HT1080 (cell line): ENCODE measurements at places on chromosomes 7 and 10.
A peak's percentile ranks its signal among the peaks of the same experiment; 100 is the strongest.

GRCh38 chr10:128985036-128985435 lies 482.0 kb upstream of the MGMT start:
- DNase-seq: no peak

DNA sequence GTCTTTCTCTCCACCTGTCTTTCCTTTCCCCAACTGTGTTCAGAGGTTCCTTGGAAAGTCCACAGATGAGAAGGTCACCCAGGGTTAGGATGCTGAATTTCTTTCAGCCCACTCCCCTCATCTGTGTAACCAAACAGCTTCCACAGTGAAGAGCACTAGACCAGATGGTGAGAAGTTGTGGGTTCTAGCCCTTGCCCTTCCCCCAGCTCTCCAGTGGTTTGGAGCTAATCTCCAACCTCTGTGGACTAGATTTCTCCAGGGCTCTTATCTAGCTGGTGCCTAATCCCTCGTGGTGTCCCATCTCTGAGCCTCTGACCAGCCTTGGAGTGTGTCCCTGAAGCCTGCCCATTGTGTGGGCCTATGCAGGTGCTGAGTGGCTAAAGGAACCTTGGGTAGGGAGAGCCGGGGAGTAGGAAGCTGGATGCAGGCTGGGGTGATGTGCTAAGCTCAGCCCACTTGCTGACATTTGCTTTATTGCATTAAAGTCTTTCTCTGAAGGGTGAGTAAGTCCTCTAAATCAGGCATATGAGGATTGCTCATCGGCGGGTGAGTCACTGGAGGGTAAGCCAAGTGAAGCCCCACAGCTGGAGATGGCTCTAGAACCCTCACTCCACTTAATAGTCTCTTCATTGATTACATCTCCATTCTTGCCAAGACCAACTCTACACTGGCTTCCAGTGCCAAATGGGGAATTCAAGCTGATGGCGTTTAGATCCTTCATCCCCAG lies 14.9 kb downstream of the DUSP5 start:
- DNase-seq: peak; percentile 96

DNA sequence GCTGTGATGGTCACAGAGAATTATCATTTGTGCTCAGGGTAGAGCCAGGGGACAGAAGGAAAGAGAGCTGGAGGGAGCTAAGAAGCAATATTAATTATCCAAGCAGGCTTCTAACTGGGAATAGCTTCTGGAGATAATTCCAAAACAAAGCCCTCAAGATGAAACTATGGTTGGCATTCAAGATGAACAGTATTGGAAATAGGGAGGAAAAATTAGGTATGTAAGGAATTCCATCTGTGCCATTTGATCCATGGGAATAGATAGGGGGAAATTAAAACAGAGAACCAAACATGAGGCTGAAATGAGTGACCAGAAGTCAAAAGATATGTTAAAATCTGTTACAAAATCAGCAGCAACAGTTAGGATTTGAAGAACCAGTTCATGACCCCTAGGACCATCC lies 75.3 kb downstream of the NDUFB2 start:
- DNase-seq: no peak

GRCh38 chr7:95534796-95535195 lies 49.1 kb downstream of the ASB4 start:
- no peak for DNase-seq

- no peak for DNase-seq
These were observed 30.8 kb downstream of the PRLHR start for GRCh38 chr10:118564652-118565051.

DNA sequence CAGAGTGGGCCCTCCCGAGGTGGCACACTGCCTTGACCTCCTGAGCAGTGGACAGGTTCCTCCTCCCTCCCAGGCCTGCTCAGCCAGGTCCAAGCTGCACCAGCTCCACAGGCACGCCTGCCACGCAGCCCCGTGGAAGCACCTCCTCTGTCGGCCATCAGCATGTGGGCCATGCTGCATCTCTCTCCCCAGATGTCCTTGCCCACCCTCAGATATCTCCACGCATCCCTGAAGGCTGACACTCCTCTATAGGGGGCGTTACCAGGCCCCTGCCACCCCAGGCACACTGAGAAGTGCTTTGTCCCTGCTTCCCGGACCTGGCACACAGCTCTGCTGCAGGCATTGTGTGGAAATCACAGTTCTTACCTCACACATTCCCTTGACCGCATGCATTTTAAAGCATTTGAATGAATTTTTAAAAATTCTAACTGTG lies 598.5 kb downstream of the SDK1 start:
- no peak for DNase-seq

GRCh38 chr10:3411044-3411443 lies 238.5 kb upstream of the PITRM1 start:
- DNase-seq: no peak

GRCh38 chr7:138491612-138492386 lies 31.7 kb downstream of the TRIM24 start:
- DNase-seq: no peak

GRCh38 chr7:70630440-70630817 lies 501.5 kb upstream of the GALNT17 start:
- DNase-seq: no peak

- DNase-seq: no peak
These were observed 9.9 kb downstream of the STARD3NL start for GRCh38 chr7:38187794-38188440.

GRCh38 chr7:47517821-47518480 lies 64.0 kb downstream of the TNS3 start:
- DNase-seq: no peak

DNA sequence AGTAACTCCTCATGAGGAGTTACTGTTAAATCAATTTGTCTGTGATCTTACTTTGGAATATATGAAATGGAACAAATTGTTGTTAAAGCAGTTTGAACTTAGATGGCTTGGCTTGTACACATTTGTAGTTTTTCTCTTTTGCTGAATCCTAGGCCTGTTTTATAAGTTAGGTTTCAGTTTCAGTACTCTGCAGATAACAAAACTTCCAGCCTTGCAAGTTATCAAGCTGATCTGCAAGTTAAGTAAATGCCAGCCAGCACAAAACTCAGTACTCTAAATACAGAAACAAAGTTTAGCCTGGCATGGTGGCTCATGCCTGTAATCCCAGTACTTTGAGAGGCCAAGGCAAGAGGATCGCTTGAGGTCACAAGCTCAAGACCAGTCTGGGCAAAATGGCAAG lies 25.0 kb upstream of the PAXIP1 start:
- DNase-seq: no peak

DNA sequence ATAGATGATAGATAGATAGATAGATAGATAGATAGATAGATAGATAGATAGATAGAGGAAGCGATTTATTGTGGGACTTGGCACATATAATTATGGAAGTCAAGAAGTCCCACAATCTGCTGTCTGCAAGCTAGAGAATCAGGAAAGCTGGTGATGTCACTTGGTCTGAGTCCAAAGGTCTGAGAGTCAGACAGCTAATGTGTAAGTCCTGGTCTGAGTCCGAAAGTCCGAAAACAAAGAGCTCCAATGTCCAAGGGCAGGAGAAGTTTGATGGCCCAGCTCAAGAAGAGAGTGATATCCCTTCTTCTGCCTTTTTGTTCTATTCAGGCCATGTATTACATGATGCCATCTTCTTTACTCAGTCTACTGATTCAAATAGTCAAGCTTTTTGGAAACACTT lies 53.8 kb upstream of the TCF7L2 start:
- DNase-seq: no peak

DNA sequence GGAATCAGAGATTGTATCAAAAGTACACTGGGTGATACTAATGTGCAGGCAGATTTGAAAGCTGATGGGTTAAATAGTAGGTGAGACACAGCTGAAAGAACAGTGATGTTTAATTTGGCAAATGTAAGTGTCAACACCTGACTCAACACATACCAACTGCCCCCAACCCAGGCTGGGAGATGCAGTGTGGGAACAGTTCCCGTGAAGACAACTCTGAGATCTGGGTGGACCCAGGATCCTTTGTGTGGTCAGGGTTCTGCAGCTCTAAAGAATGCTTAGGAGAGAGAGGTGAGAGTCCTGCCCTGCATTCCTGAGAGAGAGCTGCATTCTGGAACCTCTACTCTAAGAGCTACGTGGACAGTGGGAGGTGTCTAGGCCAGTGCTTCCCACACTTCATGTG lies 479.7 kb downstream of the RPS24 start:
- DNase-seq: no peak

DNA sequence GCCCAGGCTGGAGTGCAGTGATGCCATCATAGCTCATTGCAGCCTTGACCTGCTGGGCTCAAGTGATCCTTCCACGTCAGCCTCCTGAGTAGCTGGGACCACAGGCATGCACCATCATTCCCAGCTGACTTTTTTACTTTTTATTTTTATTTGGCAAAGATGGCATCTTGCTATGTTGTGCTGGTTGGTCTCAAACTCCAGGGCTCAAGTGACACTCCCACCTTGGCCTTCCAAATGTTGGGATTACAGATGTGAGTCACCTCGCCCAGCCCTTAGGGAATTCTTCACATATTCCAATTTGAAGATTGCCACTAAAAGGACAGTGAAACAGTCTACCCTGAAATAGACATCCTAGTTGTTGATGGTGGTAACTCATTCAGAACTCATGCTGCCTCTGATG lies 27.7 kb downstream of the SUGCT start:
- DNase-seq: peak; percentile 44

DNA sequence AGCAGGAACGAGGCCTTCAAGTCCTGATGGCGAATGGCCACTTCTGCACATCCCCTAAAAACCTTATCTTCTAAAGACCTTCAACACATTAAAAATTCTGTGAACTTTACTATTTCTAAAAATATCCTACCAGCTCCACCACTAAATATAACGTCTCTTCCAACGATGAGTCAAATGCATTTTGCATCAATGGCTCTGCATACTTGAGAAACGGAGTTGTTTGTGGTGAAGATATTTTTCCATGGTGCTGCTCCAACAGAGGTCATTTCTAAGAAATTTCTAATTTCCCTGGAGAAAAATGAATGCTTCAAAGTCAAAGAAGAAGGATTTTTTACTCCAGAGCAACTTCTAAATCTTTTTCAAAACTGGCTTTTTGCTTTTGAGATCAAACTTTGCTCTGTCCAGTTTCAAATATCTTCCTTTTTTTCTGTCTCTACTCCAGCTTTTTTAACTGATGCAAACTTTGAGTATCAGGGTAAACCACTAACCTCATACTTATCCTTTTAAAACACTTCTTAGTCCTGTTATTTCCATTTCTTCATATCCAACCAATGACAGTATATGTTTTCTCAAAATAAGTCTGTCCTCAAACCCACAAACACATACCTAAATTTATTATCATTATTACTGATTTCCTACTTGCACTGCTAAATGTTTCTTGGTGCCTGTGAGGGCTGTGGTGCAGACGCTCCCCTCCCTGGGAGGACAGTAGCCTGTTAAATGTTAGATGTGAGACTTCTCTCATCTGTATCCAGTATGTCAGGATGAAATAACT lies 258.1 kb downstream of the KLF6 start:
- DNase-seq: no peak

- DNase-seq: no peak
These were observed 35.3 kb downstream of the CDC14C start for GRCh38 chr7:48959676-48960075.

GRCh38 chr10:46539596-46540411 lies 16.7 kb downstream of the GPRIN2 start:
- DNase-seq: no peak

DNA sequence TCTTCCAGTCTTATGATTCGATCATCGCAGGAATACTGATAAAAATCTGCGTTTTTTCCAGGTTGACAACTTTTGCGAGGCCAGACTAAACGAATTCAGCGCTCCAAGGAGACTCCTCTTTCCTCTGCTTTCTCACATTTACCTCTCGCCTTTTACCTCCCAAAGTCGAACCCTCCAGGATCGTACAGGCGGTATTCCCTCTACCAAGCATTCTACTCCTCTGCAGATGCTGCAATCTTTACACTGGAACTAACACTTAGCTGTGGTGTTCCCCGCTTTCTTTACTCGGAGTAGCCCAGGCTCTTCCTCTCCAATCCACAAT lies 449 bp downstream of the NUDT5 start:
- DNase-seq: no peak

GRCh38 chr10:131213741-131214505 lies 97.6 kb downstream of the TCERG1L start:
- DNase-seq: no peak

GRCh38 chr7:24500599-24500998 lies 72.7 kb upstream of the PALS2 start:
- DNase-seq: no peak

DNA sequence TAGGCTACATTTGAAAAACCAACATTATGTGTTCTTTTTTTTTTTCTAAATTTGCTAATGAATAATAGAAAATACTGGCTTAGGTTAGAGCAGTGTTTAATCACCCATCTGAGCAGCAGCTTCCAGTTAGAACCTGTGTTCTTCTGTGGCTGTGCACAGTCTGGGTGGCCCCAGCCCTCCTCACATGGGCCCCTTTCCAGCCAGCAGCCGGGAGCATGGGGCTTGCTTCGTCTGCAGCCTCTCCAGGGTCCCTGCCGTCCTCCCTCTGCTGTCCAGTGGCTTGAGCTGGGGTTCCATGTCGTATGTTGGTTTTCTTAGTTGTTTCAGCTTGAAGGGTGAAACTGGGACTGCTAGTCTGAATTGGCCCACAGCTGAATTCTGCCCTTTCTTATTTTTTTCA lies 37.3 kb downstream of the BNIP3 start:
- no peak for DNase-seq

DNA sequence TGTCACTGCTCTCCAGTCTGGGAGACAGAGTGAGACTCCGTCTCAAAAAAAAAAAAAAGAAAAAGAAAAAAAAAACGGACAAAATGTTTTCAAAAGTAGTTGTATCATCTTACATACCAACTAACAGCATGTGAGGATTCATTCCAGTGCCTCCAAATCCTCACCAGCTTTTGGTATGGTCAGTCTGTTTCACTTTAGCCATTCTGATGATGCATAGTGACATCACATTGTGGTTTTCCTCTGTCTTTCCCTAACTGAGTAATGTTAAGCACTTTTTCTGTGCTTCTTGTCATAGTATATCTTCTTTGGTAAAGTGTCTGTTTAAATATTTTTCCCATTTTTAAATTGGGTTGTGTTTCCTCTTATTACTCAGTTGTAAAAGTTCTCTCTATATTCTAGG lies 251.4 kb upstream of the CTBP2 start:
- DNase-seq: peak; percentile 94

GRCh38 chr7:36750451-36750850 lies 26.2 kb upstream of the AOAH start:
- no peak for DNase-seq

- DNase-seq: no peak
These were observed 174.0 kb downstream of the CELF2 start for GRCh38 chr10:11191678-11192077.

DNA sequence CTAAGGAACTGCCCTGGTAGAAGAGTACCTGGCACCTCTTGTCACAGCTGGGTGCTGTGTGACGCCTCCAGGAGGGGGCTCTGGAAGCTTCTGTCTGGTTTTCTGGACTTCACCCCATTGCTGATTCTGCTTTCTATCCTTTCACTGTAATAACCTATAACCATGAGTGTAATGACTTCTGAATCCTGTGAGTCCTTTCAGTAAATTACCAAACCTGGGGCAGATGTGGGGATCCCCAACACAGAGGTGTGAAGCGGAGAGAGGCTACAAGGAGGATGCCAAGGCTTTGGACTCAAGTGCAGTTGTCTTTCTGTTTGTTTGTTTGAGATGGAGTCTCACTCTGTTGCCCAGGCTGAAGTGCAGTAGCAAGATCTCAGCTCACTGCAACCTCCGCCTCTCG lies 143.7 kb downstream of the SFMBT2 start:
- no peak for DNase-seq
